Forelimb muscle (tissue), 1 donor: ENCODE measurements at places on chromosomes 11 and 22. TPM values are rescaled to one million over a fixed set of nuclear protein-coding genes. Genes with fewer than 3 reads are reported as not detected.

DNA sequence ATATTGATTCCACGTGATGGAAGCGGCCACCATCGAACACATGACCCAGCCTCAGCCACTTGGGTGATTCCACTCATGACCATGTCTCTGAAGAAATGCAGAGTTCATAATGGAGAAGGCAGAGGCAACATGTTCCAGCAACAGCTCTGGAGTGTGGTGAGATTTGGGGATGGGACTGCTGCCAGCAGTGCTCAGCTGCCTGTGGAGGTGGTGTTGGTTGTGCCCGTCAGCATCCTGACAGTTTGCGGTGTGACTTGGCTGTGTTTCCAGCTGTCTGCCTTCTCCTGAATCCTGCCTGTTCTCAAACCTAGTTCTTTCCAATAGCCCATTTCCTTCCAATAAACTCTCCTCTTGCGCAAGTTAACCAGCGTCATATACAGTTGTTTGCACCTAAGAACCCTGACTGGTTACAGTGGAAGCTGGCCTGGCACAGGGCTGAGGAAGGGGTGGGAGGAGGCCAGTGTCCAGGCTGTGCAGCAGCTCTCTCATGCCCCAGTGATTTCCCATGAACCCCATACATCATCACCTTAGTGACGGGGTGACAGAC is 22.0 kb upstream of the OR8B8 start:
- no peak for DNase-seq

GRCh38 chr11:114121804-114122504 is 62.4 kb downstream of the ZBTB16 start:
- DNase-seq, result no peak

DNA sequence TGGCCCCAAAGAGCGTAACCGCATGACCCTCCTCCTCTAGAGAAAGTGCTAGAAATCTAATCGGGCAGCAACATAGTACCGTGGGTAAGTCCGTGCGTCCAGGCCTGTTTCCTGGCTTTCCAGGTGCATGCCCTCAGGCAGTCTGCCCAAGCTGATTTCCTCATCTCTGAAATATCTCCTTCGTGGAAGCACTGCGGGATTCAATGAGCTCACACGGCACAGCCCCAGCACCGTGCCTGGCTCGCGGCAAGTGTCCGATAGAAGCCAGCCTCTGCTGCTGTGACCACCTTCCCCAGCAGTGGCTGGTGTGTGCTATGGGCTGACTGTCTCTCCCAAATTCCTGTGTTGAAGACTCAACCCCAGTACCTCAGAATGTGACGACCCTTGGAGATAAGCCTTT is 20.7 kb downstream of the RPUSD4 start:
- DNase-seq, result no peak

DNA sequence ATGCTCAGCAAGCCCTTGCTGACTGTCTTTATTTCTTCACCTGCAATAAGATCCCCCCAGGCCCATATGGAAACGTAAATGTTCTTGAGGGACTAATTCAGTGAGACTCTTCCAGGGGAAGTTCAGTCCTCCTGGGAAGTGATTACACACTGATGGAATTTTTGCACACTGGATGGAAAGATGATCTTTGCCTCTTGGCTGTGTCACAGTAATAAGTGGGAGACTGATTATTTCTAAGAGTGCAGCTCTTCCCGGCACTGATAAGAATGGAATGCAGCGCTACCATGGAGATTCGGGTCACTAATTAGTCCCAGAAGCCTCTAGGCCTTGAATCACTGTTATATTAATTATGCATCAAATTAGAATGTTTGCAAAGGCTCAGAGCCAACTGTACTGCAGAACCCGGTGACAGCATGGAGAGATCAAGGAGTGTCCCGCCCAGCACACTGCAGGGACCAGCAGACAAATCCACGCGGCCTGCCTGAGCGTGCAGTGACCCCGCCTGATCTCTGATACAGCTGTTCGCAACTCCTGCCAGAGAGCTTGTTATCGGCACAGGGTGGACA is 178.3 kb downstream of the SNX19 start:
- DNase-seq, result no peak

GRCh38 chr22:16964366-16964765 is 43.7 kb downstream of the GAB4 start:
- DNase-seq, result no peak

- no peak for DNase-seq
These were observed 36.4 kb downstream of the PIK3C2A start for GRCh38 chr11:17171343-17171742.

GRCh38 chr11:61903845-61904244 is 12.5 kb upstream of the FADS3 start:
- DNase-seq, result no peak

- no peak for DNase-seq
These were observed 74.1 kb downstream of the ENTHD1 start for GRCh38 chr22:39819429-39819828.

GRCh38 chr11:74493791-74494630 is 487 bp upstream of the LIPT2 start:
- no peak for DNase-seq

- DNase-seq, result no peak
These were observed 889 bp downstream of the PLAAT4 start for GRCh38 chr11:63537293-63538101.

DNA sequence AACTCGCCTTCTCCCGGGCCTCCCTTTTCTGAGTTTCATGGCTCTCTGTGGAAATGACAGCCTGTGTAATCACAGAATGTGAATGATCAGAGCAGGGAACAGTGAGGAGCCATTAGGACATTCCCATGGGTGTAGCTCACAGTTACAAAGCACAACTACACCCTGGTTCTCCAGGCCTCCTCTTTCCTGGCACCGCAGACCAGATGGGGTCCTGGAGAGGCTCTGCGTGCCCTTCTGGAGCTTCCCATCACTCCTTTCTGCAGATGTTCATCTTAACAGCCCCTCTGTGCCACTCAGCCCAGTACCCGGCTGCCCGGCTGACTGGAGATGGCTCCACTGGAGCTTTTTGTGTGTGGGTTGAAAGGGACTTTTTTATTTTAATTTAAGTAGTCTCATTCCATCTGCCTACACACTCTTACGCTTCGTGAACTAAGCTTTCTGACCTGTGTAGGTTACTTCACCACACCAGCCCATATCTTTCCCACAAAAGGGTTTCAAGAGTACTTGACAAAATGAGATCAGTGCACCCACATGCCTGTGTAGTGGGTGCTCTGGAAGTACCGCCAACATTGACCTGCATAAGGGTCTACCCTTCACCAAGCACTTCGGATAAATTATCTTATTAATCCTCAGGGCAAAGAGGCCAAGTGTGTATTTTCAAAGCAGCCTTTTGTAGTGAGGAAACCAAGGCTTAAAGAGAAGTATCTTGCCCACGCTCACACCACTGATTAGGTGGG is 29.8 kb downstream of the SREBF2 start:
- no peak for DNase-seq

DNA sequence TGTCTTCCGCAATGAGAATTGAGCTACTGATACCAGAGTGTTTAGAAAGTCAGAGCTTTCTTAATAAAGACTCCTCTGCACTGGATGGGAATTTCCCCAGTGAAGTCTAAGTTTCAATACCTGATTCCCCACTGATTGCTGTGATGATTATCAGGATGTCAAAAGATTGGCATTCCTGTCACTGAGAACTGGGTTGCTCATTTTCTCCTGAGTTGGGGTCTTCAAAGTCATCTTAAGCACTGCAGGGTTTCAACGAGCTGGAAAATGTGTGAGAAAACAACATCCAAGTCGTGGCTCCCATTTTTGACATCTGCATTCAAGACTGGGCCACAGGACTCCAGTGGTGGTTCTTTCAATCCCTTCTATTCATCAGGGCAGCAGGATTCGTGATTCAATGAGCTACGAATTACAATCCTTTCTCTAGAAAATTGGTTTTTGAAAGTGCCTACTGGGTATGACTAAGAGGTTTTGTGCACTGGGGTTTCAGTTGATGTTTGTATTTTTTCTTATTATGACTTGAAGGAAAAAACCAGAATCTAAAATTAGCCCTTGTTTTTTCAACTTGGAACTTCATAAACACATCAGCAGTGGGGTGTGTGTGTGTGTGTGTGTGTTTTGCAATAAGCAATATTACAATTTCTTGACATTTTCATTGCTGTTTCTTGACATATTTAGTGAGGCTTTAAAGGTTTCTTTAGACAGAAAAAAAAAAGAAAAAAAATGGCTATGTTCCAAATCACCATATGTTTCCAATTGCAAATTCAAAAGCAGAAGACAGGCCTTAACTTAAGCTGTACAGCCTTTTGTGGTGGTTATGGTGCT is 233.0 kb downstream of the FAM76B start:
- peak; percentile 59 for DNase-seq

DNA sequence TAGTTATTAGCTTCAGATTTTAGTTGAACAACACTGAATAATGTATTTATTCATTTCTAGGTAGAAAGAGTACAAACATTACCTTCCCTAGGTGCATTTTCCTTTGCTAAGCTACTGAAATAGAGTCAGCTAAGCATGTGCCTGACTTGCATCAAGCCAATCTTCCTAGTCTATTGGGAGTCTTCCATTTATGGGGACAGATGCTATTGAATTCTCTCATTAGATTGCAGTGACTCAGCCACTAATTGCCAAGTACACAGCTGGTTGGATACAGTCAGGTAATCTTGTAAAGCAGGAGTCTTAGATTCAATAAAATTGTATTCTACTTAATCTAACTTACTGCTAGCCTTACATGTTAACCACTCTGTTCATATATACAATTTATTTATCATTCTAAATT is 55.2 kb upstream of the RPS13 start:
- no peak for DNase-seq

DNA sequence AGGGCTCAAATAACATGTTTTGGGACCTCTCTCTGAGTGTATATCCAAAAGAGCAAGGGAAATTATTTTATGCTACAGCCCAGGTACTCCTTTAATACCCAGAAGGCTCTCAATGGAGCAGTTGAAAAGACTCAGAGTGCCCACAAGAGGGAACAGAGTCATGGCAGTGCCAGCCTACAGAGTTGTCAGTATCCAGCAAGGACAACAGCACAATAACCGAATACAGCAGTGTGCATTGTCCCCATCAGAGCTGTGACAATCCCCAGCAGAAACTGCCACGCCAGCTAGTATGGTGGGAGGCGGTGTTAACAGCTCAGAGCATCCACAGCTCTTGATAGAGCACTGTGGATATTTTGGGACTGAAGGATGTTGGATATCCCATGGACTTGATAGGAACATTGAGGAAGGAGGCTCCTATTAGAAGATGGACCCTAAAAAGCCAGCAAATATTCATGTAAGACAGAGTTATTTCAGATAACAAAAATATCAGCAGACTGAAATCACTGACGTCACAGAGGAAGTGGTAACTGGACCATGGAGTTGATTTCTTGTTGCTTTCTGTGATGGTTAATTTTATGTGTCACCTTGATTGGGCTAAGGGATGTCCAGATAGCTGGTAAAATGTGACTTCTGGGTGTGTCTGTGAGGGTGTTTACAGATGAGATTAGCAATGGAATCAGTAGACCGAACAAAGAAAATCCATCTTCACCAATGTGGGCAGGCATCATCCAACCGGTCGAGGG is 17.7 kb upstream of the PAFAH1B2 start:
- no peak for DNase-seq

DNA sequence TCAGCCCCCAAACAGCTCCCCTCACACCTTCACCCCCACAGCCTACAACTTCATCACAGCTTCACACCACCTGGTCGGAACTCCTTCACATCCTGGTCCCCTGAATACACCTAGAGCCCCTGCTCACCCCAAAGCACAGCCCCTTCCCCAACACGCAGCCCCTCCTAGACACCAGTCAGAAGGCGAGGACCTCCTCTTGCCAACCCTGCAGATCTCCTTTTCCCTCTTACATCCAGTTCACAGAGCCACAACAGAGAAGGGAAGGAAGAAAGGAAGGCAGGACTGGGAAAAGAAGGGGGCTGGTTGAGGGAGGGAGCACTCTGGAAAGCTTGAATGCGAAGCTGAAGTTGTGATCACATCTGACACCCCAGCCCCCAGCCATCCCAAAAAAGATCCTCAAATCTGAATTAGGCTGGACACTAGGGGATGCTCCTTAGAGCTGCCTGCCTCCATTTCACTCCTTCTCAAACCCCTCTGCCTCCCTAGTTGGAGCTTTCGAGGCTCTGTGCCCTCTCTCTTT is 629 bp downstream of the CCKBR start:
- DNase-seq, result no peak

- no peak for DNase-seq
These were observed 6.9 kb downstream of the SCN2B start for GRCh38 chr11:118169300-118170140.

DNA sequence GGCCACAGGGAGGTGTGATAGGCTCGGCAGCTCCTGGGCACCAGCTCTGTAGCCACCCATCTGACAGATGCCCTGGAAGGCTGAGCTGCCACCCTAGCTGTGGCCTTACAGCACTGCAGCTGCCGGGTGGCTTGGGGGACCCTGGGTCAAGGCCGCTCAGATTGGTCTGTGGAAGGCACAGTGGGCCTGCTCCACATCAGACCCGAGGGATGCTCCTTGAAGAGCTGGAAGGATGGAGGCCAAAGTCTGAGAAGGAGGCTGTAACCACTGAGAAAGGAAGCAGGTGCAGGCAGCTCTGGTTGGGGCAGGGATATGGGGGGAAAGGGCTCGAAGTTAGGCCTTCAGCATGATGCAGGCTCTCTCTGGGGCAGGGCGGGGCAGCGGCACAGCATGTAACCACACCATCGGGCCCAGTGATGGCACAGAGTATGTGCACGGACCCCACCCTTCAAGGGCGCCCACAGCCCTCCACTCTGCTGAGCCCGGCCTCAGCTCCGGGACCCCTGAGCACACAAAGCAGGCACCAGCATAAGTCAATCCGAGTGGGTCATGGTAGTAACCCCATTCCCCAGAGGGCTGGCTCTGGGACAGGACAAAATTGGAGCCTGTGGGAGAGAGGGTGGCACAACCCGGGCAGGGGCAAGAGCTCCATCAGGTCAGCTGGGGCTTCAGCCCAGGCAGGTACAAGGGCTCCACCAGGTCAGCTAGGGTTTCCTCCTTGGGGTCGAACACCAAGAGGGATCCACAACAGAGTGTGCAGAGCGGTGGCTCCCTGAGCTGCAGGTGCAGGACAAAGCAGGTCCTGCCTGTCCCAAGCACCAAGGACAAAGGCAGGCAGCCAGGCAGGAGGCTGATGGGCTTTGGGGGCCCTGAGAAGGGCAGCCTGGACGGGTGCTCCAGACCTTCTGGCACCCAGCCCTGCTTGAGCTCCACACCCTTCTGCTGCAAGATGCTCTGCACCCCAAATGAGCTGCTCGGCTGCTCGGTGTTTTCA is 1511.1 kb downstream of the BRD1 start:
- DNase-seq, result no peak

NRXN2 gene
- 24.5 TPM for polyA plus RNA-seq

CBX7 gene
- polyA plus RNA-seq, result 3.7 TPM

KRTAP5-10 gene
- not detected for polyA plus RNA-seq

PNPLA5 gene
- polyA plus RNA-seq, result not detected

HBB gene
- polyA plus RNA-seq, result 273 TPM

MYO7A gene
- polyA plus RNA-seq, result 4.0 TPM

LRRC74B gene
- 0.18 TPM for polyA plus RNA-seq
